ENCODE measurements at places on chromosomes 5 and 9. TPM values are rescaled to one million over a fixed set of nuclear protein-coding genes. Genes with fewer than 3 reads are reported as not detected.

Gene SERF1B
- polyA plus RNA-seq: 49.9 TPM

Gene PDCD1LG2
- 0.81 TPM for polyA plus RNA-seq

Gene GFI1B
- polyA plus RNA-seq: 0.04 TPM

Gene SLC46A2
- polyA plus RNA-seq: 1.4 TPM

Gene ZNF484
- polyA plus RNA-seq: 2.2 TPM

DNA sequence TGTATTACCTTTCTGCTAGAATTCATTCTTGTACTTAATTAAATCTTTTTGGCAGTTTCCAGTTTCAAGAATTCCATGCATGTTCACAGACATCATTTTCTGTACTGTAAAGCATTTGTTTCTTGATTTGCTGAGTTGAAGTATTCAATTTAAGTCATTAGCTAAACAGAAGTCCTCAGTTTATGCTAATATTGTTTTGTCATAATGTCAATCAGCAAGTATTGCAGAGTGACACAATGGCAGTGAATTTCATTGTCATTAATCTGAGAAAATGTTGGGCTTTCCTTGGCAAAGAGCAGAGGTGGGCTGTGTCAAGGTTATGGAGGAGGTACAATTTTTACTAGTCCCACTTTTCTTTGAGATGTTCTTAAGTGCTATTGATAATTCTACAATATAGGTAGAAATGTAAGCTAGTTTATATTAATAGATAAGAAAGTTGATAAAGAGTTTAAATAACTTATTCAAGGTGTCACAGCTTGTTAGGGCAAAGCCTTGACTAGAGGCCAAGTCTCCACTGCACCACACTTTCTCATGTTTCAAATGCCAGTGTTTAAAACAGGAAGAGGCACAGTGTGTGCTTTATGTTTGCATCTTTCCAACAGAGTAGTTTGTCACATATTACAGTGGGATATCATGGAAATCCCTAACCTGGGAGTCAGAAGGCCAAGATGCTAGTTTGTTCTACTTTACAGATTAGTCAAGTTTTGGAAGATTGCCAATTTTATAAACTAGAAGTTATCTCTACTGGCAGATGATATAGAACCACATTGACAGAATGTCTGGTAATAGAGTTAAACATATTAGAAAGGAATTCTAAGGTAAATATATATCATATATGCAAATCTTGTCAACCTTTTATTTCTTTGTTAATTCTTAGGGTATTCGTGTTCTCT lies 56.3 kb downstream of the SLF1 start:
- DNase-seq: no peak

- no peak for DNase-seq
Observed at GRCh38 chr5:138033386-138033808, 518 bp upstream of the FAM13B start.

DNA sequence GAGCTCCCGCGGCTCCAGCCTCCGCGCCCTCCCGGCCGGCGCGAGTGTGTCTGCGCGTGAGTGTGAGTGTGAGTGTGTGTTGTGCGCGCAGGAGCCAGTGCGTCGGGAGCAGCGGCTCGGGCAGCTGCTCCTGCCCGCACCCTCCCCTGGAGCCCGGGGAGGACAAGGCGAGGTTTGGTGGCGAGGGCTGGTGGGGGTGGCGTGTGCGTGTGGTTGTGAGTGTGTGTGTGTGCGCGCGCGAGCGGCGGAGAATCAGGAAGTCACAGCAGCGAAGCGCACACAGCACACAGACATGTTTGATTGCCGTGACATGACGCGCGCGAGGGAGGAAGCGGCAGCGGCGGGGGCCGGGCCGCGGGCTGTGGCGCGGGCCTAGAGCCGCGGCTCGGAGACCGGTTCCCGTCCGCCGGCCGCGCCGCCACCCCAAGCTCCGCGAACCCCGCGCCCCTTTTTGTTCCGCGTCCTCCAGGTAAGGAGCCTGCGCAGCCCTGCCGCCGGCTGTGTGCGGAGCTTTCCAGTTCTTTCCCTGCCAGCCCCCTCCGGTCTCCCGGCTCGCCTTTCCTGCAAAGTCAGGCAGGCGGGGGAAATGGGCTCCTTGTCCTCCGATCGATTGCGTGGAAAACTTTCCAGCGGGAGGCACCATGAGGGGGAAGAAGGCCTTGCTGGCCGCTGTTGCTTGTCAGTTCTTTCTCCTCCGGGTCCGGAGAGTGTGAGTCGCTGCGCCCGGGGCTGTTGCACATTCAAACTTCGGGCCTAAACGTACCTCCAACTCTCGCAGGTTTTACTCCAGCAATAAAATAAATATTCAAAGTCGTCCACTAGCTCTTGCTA lies 2.4 kb downstream of the SMARCA2 start:
- no peak for DNase-seq

DNA sequence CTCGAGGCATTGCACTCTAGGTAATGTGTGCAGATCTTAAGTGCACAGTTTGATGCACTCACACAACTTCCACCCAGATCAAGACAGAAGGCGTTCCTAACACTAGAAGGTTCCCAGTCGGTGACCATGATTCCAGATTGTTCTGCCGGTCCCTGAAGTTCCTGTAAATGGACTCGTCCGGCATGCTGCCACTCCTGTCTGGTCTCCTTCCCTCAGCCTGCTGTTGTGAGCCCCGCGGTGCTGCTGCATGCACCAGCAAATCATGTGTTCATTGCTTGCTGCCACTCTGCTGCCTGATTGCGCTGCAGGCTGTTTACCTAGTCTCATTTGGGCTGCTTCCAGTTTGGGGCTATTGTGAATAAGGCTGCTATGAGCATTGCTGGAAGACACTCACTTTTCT lies 11.5 kb downstream of the STKLD1 start:
- no peak for DNase-seq

DNA sequence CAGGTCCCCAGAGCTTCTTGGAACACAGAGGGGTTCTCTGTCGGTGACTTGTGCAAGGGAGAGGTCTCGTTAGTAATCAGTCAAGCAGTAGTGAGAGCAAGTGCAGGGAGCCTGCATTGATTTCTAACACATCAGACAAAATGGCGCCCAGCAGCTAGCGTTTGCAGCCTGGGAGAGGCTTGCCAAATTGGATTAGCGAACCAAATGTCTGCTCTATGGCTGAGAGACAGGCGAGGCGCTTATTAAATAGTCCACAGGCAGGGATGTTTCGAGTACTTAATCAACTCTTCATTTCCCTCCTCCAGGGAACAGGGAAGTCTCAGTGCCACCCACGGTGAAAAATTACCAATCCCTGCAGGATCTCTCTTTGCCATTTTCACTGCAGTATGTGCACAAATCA lies 131.4 kb upstream of the SHB start:
- peak; percentile 18 for DNase-seq

DNA sequence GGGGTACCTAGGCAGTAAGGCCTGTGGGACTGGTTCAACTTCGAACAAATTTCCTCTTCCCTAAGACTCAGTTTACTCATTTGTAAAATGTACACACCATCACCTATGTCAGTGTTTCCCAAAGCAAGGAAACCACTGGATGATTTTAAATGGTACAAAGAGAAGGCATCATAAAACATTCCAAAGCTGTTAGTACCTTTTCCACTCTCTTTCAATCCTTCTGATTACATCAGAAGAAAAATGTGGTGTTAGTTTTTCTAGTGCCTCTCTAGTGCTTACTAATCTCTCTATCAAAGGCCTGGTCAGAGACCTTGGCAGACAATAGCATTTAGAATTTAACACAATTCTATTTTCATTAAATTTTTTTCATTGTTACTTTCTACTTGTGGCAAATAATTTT lies 18.1 kb downstream of the NR6A1 start:
- no peak for DNase-seq

GRCh38 chr5:1244976-1245375 lies 19.8 kb downstream of the SLC6A18 start:
- DNase-seq: no peak

GRCh38 chr5:74598731-74599130 lies 41.8 kb downstream of the ENC1 start:
- DNase-seq: no peak

DNA sequence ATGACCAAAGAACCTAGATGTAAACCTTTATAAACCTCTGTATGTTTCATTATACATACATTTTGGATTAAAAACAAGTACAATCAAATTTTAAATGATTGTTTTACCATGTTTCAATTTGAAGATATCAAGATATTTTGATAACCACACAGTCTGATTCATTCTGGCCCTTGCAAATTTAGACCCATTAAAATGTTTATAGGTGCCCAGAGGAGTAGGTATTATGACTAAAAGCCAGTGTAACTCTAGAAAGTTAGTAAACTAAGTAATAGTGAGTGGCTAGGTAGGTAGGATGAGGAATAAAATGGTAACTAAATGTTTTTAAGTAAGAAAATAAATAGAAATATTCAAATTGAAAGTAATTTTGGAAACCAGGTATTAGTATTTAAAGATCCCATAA lies 165.5 kb downstream of the PBX3 start:
- no peak for DNase-seq

DNA sequence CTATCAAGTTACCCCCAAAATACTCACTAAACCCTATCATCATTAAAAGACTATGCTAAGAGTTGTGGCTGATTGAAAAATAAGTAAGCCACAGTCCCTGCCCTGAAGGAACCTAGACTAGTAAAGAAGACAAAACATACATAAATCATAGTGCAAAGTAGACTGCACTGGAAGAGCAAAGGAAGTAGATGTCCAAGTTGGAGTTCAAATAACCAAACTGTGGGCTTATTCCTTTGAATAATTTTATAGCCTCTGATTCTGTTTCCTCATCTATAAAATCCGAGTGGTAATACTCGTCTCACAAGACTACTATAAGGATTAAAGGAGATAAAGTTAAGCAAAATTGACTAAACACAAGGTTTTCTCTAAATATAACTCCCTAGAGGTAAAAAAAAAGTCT lies 140.4 kb downstream of the TLE1 start:
- no peak for DNase-seq

DNA sequence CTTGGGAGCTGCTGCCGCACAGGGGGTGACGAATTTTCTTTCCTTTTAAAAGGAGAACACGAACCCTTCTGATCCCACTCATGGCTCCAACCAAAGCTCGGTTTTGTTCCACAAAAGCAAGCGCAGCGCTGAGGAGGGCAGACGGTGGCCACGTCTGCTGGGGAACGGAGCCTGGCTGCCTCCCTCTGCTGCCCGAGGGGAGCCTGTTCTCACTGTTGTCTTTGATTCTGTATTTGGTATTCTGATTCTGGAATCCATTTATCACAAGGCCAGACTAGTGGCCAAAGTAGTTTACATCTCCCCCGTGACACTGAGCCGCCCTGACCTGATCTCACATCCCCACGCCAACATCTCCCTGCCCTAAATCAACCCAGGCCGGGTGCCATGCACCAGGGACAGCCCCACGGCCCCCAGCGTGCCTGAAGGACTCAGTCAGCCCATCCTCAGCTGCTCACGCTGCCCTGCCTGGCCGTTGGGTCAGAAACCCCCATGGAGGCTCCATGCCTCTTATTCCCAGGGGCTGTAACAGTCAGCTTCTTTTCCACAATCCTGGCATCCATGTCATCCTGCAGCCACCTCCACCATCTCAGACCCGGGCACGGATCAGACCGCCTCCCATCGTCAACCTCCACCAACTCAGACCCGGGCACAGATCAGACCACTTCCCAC lies 6.7 kb upstream of the NSMF start:
- DNase-seq: no peak

GRCh38 chr9:113921396-113921925 lies 45.4 kb downstream of the ZNF618 start:
- no peak for DNase-seq

GRCh38 chr9:22035591-22036011 lies 26.5 kb upstream of the CDKN2B start:
- no peak for DNase-seq

DNA sequence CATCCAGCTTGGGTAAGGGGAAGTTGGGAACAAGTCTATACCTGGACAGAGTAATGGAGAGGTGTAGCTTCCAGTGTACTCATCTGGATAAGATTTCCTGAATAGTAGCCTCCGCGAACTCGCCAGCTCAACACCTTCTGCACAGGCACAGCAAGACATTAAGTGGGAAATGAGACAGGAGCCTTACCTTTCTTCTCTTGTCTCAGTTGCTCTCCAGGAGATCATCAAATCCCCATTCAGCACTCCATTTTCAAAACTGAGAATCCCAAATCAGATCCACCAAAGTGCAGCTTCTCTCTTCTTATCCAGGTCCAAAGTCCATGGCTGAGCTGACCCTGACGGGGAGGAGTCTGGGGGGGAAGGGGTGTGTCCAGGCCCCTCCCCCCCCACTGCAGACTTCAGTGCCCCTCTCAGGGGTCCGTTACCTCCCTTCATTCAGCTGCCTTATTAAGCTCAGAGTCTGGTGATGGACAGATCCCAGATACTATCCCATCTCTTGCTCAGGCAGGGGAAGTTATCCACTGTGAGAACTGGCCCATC lies 5.9 kb upstream of the MGAT1 start:
- no peak for DNase-seq

- DNase-seq: no peak
Observed at GRCh38 chr9:86909388-86909787, 37.9 kb downstream of the GAS1 start.
